ENCODE measurements at places on chromosomes 4 and X. TPM values are rescaled to one million over a fixed set of nuclear protein-coding genes. Genes with fewer than 3 reads are reported as not detected.

The CCDC160 gene
- total RNA-seq, result not detected

The SASH3 gene
- 2.9 TPM for total RNA-seq

DNA sequence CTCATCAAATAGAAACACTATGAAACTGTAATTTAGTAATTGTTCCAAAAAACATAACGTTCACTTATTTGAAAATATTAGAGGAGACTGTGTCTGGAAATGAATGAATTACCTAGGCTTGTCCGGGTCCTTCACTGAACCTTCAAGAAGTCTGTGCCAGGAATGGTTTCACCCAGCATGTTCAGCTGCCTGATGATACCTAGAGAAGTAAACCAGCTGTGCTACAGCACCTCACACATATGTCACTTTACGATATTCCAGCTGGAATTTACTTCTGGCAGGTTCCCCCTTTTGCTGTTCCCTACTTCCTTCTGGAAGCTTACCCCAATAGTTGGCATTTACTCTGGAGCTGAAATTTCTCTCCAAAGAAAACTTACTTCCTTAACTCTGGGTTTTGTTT is 906.5 kb downstream of the FAT4 start:
- no peaks in the 10 kb centered on the region for H3K27me3 ChIP-seq
- no peaks in the 10 kb centered on the region for H3K36me3 ChIP-seq
- no peak overlapping the region for H3K4me3 ChIP-seq
- H3K4me1 ChIP-seq, result no peaks in the 10 kb centered on the region
- no peak overlapping the region for H3K27ac ChIP-seq
- DNase-seq, result no peak

GRCh38 chr4:24973404-24973746 is 57.4 kb downstream of the LGI2 start:
- H3K36me3 ChIP-seq, result no peaks in the 10 kb centered on the region
- H3K4me1 ChIP-seq, result no peaks in the 10 kb centered on the region
- peak overlapping the region; percentile 20 for H3K27ac ChIP-seq
- no peak for DNase-seq

GRCh38 chr4:30716158-30716557 is 4.0 kb upstream of the PCDH7 start:
- H3K27me3 ChIP-seq, result peaks cover 33% of the 10 kb centered on the region
- no peak overlapping the region for H3K27ac ChIP-seq
- no peak for DNase-seq
- no peaks in the 10 kb centered on the region for H3K36me3 ChIP-seq
- peaks cover 5% of the 10 kb centered on the region for H3K4me1 ChIP-seq

GRCh38 chrX:43706786-43707370 is 50.8 kb downstream of the MAOA start:
- H3K4me3 ChIP-seq, result no peak overlapping the region
- no peaks in the 10 kb centered on the region for H3K27me3 ChIP-seq
- H3K36me3 ChIP-seq, result no peaks in the 10 kb centered on the region
- no peak for DNase-seq
- no peaks in the 10 kb centered on the region for H3K4me1 ChIP-seq

- DNase-seq, result no peak
- no peaks in the 10 kb centered on the region for H3K27me3 ChIP-seq
- no peak overlapping the region for H3K4me3 ChIP-seq
- no peaks in the 10 kb centered on the region for H3K36me3 ChIP-seq
- no peak overlapping the region for H3K27ac ChIP-seq
These were observed 43.8 kb downstream of the GLRA2 start for GRCh38 chrX:14573161-14573560.

DNA sequence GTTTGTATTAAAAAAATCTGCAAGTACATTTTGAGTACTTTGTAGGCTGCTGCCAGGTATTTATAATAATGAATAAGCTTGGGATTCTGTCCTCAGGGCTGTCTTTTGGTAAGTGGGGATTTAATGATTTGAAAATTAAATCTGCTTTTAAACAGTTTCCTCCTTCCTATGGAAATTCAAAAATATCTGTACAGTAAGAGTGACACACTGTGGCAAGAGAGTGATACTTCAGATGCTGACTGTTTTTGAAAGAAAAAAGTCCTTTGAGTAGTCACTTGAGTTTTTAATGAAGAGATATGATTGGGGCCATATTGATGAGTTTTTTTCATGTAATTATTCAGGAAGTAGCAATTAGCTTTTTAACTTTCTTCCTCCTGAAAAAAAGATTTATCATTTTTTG is 49.2 kb downstream of the SMARCAD1 start:
- no peak for DNase-seq
- H3K4me1 ChIP-seq, result no peaks in the 10 kb centered on the region
- H3K36me3 ChIP-seq, result peaks cover 4% of the 10 kb centered on the region

The BCORL1 gene
- total RNA-seq, result 14.4 TPM

The ADH1A gene
- total RNA-seq, result 0.16 TPM

The CPLX1 gene
- 16.5 TPM for total RNA-seq

The EPHA5 gene
- total RNA-seq, result 0.07 TPM

DNA sequence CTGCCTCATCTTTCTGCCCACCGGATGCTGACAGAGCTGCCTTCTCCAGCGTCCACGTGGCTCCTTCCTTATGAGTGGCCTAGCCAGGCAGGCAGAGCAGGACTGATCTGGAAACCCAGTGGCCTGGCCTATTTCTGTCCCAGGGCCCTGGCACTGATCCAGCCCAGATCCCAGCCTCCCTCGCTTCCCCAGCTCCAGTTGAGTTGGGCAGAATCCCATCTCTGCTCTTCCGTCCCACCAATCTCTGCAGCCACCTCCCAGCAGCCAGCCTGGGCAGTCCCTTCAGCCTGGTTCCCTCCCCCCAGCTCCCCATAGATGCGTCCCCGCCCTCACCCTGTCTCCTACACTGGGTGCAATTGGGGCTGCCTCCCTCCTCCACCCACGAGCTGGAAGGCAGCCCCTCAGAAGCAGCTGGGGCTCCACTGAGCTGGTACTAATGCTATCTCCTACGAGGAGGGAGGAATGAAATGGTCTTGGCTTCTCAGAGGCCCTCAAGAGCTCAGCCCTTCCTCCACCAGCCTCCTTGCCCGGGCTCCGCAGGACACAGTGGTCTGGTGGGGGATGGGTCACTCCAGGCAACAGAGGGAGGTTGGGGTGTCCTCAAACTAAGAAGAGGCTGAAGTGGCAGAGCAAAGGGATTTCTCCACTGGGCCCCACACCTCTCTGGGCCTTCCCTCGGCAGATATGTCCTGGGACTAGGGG is 94.2 kb downstream of the PJA1 start:
- H3K4me1 ChIP-seq, result no peaks in the 10 kb centered on the region
- no peak overlapping the region for H3K4me3 ChIP-seq
- H3K27me3 ChIP-seq, result no peaks in the 10 kb centered on the region

The ASB12 gene
- total RNA-seq, result 0.40 TPM

The SRPK3 gene
- total RNA-seq, result 0.64 TPM

DNA sequence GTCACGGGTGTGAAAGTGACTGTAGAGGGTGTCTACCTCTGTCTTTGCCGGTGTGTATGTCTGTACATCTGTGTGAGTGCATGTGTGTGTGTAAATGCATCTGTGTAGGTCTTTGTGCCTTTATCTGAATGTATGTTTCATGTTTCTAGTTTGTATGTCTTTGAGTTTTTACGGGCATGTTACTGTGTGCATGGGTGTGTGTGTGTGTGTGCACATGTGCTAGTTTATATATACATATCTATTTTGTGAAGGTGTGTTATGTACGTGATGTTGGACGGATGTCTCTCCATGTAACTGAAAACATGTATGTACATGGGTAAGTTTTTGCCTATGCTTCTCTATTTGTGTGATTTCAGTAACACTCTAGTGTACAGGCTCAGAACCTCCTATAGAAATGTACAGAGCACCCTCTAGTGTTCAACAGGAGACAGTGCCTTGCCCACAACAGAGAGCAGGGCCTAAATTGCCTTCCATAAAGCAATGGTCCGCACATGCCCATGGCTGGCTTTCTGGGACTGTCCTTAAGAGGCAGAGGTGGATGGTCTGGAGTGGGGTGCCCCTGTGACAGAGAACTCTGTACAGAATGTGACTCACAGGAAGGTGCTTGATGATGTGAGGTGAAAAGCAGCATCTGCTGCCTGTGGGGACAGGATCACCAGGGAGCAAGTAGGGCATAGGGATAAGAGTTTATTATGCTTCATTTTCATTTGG is 343.5 kb downstream of the RAPGEF2 start:
- H3K36me3 ChIP-seq, result no peaks in the 10 kb centered on the region
- DNase-seq, result peak; percentile 18
- H3K4me3 ChIP-seq, result no peak overlapping the region
- H3K27ac ChIP-seq, result no peak overlapping the region

GRCh38 chr4:8319731-8320385 is 50.3 kb downstream of the HTRA3 start:
- H3K27ac ChIP-seq, result no peak overlapping the region
- H3K36me3 ChIP-seq, result no peaks in the 10 kb centered on the region
- no peaks in the 10 kb centered on the region for H3K4me1 ChIP-seq
- DNase-seq, result no peak

DNA sequence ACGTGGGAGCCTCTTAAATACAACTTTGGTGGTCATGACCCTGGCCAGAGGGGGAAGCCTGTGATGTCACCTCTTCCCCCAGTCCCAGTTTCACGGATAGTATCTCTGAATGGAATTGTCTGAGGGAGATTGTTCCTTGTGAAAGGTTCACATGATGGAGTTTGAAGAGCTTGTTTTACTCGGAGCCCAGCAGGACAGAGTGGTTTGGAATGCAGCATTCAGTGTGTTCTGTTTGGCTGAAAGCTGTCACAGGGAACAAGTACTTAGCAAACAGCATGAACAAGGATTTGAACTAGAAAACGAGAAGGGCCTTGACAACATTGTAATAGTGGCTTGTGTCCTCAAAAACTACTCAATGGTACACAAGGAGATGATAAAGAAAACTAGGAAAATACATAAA is 133.9 kb upstream of the CXorf66 start:
- DNase-seq, result no peak
- H3K36me3 ChIP-seq, result no peaks in the 10 kb centered on the region
- no peak overlapping the region for H3K4me3 ChIP-seq

- H3K27me3 ChIP-seq, result no peaks in the 10 kb centered on the region
- no peak overlapping the region for H3K27ac ChIP-seq
- H3K36me3 ChIP-seq, result no peaks in the 10 kb centered on the region
- H3K4me1 ChIP-seq, result no peaks in the 10 kb centered on the region
- H3K4me3 ChIP-seq, result no peak overlapping the region
These were observed 96.2 kb downstream of the RBM46 start for GRCh38 chr4:154877110-154877760.

The CCDC158 gene
- total RNA-seq, result not detected

The RTL3 gene
- total RNA-seq, result not detected

The PPEF2 gene
- total RNA-seq, result not detected

The CEP135 gene
- total RNA-seq, result 7.3 TPM

DNA sequence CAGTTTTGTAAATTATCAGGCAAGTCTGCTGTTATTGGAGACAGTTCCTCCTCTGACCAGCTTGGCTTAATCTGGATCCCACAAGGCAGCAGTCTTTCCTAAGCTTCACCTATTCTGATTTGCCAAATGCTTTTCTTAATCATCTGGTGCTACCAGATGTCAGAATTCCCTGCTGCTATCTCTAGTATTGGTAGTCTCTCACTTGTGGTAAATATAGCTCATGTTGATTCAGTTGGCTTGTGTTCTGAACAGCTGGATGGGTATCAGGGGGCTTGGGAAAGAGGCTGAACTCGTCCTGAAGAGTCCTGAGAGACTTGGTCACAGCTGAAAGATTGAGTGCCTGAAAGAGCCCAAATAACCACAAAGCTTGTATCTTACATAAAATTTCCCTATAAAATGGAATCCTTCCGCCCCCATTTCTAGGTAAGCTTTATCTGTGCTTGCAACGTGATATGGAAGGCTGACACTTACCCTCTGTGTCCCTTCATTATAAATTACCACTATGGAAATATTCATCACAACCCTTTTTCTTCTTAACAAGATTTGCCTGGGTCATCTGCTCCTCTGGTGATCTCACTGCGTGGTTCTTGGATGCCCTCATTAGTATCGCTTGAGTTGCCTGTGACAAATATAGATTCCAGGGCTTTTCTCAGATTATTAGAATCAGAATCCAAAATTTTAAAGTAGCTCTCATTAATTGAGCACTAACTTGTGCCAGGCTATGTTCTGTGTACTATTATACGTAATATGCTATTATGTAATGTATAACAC is 104.1 kb upstream of the GPRIN3 start:
- H3K27me3 ChIP-seq, result no peaks in the 10 kb centered on the region
- H3K27ac ChIP-seq, result no peak overlapping the region
- no peaks in the 10 kb centered on the region for H3K36me3 ChIP-seq
- H3K4me3 ChIP-seq, result no peak overlapping the region

The WDR45 gene
- total RNA-seq, result 40.6 TPM

The MAGEA1 gene
- not detected for total RNA-seq

DNA sequence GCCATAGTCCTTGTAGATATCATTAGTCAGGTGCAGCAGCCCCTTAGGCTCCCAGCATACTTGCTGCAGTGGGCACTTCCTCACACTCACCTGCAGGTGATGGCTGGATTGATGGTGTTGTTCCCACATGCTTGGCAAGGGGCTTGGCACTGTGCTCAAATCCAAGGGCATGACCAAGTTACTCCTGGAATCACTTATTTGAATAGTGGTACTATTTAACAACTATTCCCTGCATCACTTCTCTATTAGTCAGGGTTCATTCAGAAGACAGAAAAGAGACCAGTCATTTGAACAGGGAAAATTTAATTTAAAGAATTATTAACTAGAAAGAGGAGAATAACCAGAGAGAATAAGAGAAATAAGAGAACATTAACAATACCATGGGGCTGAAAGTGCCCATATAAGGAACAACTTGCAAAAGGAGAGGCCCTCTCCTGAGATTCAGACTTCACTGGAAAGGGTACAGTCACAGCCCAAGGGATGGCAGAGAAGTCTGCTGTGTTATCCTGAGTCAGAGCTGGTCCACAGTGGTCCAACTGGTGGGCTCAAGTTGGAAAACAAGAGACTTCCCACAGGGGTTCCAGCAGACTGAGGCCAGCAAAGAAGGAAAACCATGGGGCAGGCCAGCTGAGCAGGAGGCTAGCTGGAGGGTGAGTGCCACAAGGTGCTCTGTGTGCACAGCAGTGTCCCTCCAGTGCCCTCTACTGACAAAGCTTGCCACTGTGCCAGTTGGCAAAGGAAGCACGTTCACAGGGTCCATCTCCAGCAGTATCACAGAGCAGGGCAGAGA is 9.8 kb downstream of the SPP1 start:
- no peak overlapping the region for H3K4me3 ChIP-seq
- peak; percentile 43 for DNase-seq
- H3K4me1 ChIP-seq, result no peaks in the 10 kb centered on the region
- H3K27me3 ChIP-seq, result no peaks in the 10 kb centered on the region
- no peaks in the 10 kb centered on the region for H3K36me3 ChIP-seq

DNA sequence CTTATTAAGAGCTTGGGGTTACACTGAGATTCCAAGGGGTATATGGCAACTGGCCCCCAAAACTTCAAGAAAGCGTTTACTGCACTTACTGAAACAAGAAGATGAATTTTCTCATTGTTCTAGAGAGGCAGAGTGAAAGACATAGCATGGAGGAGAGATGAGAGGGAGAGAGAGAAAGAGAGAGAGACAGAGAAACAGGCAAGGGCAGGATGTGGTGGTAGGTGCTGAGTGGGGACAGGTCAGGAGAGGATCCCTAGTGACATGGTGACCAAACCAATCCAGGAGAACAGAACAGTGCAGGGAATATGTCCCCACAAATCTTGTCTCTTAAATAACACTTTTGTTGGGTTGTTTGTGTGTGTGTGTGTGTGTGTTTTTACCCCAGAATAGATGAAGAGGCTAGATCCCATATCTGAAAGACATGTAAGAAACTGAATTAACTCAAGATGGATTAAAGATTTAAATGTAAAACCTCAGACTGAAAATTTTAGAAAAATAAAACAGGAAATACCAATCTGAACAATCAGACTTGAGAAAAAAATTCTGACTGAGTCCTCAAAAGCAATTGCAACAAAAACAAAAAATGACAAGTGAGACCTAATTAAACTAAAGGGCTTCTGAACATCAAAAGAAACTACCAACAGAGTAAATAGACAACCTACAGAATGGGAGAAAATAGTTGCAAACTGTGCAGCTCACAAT is 202.2 kb downstream of the QDPR start:
- no peak for DNase-seq
- H3K36me3 ChIP-seq, result no peaks in the 10 kb centered on the region
- H3K27ac ChIP-seq, result no peak overlapping the region
- H3K4me1 ChIP-seq, result no peaks in the 10 kb centered on the region
- H3K27me3 ChIP-seq, result no peaks in the 10 kb centered on the region

The NEUROG2 gene
- not detected for total RNA-seq

All from colonic mucosa (tissue), 4 donors.